Right ventricle myocardium superior (tissue), 1 donor: ENCODE measurements at places on chromosomes 11 and 22.
A peak's percentile ranks its signal among the peaks of the same experiment; 100 is the strongest.

DNA sequence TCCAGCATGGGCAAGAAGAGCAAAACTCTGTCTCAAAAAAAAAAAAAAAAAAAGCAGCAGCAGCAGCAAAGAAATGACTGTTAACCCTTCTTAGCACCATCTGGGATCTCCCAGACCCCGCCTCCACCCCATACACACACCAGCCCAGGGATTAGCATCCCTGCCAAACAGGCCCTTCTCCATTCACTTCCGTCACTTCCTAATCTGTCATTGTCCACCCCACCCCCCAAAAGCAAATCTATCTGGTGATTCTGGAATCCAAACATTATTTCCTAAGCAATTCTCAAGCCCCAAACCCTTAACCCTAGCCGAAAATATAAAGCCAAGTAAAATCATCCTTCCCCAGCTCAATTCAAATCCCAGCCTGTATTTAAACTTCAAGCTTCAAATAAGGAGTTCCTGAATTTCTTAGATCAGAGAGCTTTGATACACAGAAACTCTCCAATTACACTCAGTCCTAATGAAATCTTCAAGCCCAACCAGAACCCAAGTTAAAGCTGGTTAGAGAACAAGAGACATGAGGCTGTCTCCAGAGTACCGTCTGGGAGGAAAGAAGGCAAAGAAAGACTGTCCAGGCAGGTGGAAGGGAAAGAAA is 6.0 kb upstream of the AHNAK start:
- no peak for DNase-seq

DNA sequence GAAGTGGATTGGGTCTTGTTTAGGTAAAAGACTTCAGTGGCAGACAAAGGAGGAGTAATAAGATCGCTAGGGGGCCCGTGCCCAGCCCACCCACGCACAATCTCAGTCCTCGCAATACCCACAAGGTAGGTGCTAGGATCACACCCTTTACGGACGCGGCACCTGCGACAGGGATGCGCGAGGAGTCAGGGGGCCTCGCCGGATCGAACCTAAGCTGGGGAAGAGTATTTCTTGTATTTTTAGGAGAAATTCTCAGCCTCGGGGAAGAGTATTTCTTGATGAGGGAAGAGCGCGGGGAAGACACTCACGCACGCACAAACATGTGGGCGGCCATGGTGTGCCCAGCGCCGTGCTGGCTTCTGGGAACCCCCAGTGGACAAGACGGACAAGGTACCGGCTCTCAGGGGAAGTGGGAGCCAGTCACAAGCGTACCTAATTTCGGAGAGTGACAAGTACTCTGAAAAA is 745 bp upstream of the FAM118A start:
- DNase-seq, result peak; percentile 54

DNA sequence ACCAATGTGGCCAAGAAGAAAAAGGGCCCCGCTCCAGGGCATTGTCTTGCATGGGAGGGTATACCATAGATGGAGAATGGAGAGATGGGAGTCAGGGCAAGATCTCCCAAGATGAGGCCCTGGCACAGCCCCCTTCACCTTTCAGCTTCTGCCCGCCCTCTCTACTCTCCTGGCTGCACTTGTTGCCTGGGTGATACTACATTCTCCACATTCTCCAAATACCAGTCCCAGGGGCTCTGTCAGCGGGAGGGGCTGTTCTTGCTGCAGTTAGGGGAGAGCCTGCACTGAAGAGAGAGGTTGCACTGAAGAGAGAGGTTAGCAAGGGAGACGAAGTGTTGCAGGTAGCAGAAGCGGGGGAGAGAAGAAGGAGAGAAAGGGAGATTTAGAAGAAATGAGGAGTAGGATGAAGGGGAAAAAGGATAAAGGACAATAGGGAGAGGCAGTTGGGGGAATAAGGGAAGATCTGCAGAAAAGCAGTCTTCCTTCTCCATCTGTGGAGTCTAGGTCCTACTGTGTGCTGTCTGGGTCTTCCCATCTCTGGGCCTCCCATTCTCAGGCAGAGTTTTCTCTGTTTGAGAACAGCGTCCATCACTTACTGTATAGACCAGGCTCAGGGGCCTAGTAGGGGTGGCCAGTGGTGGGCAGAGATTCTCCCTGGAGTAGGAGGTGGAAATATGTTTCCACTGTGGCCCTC is 8.0 kb downstream of the PHLDB1 start:
- no peak for DNase-seq

DNA sequence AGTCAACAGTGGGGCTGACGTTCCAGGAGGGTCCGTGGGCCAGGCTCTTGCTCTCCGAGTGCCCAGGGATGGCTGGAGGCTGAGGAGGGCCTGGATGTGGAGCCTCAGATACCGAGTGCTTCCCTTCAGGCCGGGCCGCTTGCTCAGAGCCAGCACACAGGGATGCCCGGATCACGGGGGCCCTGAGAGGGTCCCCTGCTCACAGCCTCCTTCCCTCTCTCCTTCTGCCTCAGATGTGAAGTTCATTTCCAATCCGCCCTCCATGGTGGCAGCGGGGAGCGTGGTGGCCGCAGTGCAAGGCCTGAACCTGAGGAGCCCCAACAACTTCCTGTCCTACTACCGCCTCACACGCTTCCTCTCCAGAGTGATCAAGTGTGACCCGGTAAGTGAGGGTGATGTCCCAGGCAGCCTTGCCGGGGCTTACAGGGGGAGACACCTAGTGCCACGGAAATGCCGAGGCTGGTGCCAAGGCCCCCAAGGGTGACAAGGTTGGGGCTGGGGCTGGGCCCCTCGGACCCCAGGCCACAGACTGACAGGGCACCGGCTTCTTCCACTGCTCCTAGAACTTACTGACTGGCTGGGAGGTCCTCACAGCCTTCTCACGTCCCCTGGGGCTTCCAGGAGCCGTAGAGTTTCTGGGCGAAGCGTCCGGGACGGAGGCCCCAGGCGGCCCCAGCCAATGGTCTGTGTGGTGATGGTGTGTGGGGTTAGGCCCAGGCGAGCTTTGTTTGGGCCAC is 7.0 kb downstream of the CCND1 start:
- no peak for DNase-seq

- no peak for DNase-seq
These were observed 62.4 kb downstream of the OTOG start for GRCh38 chr11:17609291-17610084.

GRCh38 chr11:24623121-24623520 is 126.3 kb downstream of the LUZP2 start:
- no peak for DNase-seq

DNA sequence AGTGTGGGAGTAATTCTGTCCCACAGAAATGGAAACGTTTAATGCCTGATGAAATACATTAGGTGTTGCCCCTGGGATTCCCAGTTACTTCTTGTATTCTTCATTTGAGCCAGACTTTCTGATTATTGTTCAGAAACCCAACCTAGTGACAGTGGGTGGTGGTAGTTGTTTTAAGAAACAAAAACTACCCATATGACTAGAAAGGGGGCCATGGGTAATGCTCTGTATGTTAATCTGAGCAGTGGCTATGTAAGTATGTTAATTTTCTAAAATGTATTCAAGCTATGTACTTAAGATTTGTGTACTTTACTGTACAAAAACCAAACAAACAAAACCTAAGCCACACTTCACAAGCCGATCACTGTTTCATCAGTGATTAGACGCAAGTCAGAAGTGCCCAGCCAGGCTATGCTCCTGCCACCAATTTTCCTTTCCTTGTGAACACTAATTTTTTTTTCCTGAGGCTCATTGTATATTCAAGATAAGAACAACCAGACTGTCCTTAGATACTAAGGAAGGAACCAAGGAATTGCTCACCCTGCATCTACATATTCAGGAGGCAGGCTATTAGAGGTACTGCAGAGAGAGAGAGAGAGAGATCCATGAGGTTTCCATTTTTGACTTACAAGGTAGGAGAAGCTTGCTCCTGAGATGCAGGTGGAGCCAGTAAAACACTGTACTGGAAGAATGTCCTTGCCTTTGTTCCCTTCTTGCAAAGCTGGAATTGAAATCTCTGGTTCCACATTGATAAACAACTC is 122.7 kb downstream of the DBX1 start:
- no peak for DNase-seq

- DNase-seq, result no peak
These were observed 82.8 kb upstream of the SNX19 start for GRCh38 chr11:130999086-130999485.

DNA sequence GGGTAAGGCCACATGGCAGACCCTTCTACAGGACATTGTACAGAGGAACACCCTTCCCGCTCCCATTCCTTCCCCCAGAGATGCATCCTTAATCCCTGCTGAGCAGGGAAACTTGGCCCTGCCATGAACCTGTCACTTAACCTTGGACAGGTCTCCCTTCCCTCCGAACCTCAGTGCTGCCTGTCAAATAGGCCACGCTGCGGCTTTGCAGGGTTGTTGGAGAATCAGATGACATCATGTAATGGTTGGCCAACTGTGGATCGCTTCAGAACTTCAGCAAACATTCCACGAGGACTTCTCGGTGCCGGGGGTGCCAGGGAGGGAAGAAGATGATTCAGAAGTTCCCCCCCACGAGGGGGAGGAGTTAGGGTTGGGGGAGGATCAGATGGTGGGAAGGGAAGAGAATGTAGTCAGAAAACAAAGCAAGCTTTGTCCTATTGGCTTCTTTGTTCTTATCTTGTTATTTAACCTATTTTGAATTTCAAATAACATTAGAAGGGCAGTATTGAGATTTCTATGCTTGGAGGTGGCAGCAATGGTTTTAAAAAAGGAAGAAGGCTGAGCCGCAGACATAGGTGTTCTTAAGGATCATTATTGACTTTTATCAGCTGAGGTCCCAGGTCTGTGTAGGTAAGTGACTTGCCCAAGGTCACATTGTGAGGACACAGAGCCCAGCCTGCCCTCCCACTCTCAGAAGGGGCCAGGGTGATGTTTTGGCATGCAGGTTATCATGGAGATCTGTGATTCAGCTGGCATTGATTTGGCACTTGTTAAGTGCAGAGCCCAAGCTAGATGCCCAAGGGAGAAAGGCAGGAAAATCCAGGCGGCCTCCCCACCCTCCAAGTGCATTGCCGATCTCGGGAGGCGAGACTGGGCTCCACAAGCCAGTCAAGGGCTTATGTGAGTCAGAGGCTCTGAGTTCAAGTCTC is 3.1 kb downstream of the CDC42EP1 start:
- peak; percentile 76 for DNase-seq

- DNase-seq, result peak; percentile 48
These were observed 6.9 kb upstream of the NRXN2 start for GRCh38 chr11:64729851-64730382.
